CD4-positive, alpha-beta T cell treated with Interleukin-21 for 1 hour (primary cell): ENCODE measurements at places on chromosomes 16 and 17.

DNA sequence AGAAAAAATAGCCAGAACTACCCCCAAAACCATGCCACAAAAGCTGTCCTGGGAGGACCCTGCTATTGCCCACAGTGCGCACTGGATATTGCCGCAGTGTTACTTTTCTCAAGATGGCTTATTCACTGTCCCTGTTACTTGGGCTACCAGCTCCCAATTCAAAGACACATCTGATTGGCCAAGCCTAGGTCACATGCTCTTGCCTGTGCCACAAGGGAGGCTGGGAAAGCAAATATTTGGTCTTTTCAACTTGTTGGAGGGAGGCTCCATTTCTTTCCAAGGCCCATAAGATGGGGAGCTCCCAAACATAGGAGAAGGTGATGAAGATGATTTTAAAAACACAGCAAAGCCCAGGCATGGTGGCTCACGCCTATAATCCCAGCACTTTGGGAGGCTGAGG is 257.0 kb downstream of the SHISA9 start:
- no peak for DNase-seq

GRCh38 chr16:19911747-19912454 is 27.3 kb upstream of the GPRC5B start:
- no peak for DNase-seq

GRCh38 chr17:29124925-29125273 is 55.3 kb downstream of the MYO18A start:
- no peak for DNase-seq

GRCh38 chr16:4094127-4094773 is 22.0 kb downstream of the ADCY9 start:
- DNase-seq, result no peak

DNA sequence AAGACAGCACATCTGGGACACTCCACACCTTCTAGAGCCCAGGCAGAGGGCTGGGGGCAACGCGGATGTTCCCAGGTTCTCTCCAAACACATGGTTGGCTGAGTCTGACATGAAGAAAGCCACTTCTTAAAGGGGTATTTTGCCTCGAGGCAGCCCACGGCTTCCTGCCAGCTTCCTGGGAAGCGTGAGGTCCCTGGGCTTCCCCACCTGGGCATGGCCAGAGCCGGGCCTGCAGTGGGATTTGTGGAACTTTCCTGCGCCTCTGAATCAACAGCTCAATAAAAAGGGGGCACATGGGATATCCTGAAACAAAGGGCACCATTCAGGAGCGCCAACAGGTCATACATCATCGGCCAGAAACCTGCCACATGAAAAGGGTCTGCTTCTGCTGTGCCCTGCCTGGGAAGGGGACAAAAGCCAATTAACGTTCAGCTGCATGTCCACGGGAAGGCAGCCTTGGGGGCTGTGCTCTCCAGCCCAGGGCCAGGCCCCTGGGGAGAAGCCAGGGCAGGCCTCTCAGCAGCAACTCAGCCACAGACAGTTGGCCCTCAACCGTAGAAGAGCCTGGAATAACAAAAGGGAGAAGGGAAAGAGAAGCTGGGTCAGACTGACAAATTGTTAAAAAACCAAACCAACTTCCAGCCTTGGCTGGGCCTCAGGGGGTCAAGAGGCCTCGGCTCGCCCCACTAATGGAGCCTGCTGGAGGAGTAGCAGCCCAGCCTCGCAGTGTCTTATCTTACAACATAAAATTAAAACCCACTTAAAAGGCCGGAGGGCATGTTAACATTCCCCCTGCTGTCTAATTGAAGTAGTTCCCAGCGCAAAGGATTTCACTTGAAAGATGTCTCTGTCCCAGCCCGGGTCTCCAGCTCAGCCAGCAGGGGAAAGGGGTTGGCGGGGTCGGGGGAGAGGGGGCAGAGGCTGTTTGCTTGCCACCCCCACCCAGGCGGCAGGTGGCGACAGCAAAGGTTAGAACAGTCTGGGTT is 34.2 kb downstream of the TBX4 start:
- no peak for DNase-seq

DNA sequence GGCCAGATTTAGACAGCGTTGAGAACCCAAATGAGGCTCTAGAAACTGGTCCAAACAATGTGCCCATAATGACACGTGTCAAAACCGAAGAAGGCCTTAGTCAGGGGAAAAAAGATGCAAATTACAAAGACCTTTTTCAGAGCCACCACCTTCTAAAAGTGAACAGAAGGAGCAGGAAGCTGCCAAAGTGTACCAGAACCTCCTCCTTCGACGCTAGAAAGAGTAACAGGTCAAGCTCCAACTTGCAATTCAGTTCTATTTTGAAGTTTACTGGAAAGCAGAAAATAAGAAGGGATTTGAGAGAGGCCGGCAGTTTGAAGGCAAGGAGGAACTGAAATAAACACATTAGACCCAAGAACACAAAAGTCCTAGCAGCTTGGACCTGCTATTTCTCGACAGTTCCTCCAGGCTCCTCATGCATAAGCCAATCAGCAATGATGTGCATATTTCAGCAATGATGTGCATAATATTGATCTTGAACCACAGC is 61.8 kb downstream of the XYLT1 start:
- no peak for DNase-seq

DNA sequence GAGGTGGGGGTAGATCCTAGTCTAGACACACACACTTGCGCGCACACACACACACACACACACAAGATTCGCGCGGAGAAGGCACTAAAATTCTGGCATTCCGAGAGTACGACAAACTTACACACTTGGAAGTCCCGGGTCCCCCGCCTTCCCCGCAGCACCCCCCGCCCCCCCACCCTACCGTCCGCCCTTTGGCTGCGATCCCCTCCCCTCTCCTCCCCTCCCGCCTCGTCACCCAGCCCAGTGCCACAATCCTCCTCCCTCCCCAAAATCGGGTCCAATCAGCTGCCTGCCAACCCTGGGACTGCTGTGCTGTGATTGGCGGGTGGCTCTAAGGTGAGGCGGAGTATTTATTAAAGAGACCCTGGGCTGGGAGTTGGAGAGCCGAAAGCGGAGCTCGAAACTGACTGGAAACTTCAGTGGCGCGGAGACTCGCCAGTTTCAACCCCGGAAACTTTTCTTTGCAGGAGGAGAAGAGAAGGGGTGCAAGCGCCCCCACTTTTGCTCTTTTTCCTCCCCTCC is at the start of gene SOX9:
Gene SOX9, plus strand, starts transcription at position 379 of the 522 bp plus-strand sequence. CDS start 372 bp downstream, outside the sequence.
- no peak for DNase-seq

- no peak for DNase-seq
Measured at GRCh38 chr17:6381526-6382465, 53.1 kb downstream of the AIPL1 start.

- DNase-seq, result peak; percentile 68
Measured at GRCh38 chr17:78745407-78746088, 36.5 kb downstream of the CYTH1 start.

DNA sequence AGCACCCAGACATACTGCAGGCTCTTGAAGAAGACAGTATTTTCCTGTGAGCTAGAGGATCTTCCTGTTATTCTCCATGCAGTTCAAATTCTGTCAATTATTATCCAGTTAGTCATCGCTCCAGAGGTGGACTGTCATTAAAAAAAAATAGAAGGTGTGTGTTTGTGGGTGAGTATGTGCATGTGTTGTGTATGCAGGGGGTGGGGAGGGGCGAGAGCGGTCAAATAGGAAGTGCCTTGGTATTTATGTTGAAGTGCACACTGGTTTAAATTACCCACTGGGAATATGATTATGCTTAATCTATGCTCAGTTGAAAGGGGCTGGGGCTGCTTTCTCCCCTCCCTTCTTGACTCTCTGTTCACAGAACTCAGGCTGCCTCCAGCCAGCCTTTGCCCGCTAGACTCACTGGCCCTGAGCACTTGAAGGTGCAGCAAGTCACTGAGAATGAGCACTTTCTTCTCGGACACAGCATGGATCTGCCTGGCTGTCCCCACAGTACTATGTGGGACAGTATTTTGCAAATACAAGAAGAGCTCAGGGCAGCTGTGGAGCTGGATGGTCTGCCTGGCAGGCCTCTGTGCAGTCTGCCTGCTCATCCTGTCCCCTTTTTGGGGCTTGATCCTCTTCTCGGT is at the start of gene HSD17B2:
Gene HSD17B2, plus strand, starts transcription at position 273 of the 632 bp plus-strand sequence. Its CDS starts 172 bp downstream, at position 445.
- DNase-seq, result no peak

- no peak for DNase-seq
Measured at GRCh38 chr16:10040136-10041080, 141.8 kb downstream of the GRIN2A start.

GRCh38 chr16:81405702-81406113 is 38.9 kb upstream of the CMIP start:
- no peak for DNase-seq

DNA sequence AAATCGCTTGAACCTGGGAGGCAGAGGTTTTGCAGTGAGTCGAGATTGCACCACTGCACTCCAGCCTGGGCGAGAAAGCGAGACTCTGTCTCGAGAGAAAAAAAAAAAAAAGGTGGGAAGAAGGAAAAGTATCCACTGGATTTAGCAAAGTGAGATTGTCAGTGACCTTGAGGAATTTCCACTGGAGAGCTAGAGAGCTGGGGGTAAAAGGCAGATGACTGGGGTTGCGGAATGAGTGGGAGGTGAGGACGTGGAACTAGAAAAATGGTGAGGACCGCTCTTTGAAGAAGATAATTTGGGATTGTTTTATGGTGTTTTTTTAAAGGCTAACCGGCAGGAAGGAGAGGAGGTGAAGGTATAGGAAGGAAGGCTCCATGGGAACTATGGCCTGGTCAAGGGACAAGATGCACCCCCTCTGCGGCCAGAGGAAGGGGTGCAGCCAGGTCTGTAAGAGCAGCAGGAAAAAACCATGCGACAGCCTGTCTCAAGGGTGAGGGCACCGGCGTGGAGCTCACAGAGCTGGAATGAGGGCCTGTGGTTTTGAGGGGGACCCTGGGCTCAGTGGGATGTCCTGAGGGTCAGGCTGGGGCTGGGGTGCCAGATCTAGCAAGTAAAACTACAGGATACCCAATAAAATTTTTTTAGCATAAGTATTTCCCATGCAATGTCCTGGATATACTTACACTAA is 694 bp upstream of the MLST8 start:
- no peak for DNase-seq

- DNase-seq, result no peak
Measured at GRCh38 chr16:28858421-28858820, 5.2 kb upstream of the SH2B1 start.

GRCh38 chr17:75488693-75489510 is 26.4 kb downstream of the CASKIN2 start:
- DNase-seq, result no peak

- DNase-seq, result no peak
Measured at GRCh38 chr16:58461056-58461455, 38.9 kb upstream of the NDRG4 start.

GRCh38 chr17:73069841-73070240 is 22.6 kb downstream of the SLC39A11 start:
- no peak for DNase-seq

DNA sequence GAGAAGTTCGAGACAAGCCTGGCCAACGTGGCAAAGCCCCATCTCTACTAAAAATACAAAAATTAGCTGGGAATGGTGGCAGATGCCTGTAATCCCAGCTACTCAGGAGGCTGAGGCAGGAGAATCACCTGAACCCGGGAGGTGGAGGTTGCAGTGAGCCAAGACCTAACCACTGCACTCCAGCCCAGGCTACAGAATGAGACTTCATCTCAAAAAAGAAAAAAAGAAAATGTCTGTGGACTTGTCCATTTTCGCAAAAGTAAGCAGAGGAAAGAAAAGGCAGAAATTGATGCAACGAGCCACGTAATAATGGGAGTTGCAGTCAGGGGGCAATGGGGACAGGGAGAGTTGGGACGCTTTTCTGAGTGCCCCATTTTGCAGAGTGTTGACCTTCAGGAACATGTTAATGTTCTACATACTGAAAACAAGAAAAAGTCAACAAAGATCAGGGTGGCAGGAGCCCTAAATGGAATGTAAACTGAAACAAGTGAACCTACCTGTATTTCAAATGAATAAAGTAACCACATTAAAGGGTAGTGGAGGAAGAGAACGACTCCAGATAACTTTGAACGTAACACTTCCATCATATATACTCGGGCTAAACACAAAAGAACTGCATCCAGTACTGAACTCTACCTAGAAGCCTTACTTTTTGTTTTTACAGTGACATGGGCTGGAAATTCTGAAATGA is 76.4 kb downstream of the CNGB1 start:
- no peak for DNase-seq

DNA sequence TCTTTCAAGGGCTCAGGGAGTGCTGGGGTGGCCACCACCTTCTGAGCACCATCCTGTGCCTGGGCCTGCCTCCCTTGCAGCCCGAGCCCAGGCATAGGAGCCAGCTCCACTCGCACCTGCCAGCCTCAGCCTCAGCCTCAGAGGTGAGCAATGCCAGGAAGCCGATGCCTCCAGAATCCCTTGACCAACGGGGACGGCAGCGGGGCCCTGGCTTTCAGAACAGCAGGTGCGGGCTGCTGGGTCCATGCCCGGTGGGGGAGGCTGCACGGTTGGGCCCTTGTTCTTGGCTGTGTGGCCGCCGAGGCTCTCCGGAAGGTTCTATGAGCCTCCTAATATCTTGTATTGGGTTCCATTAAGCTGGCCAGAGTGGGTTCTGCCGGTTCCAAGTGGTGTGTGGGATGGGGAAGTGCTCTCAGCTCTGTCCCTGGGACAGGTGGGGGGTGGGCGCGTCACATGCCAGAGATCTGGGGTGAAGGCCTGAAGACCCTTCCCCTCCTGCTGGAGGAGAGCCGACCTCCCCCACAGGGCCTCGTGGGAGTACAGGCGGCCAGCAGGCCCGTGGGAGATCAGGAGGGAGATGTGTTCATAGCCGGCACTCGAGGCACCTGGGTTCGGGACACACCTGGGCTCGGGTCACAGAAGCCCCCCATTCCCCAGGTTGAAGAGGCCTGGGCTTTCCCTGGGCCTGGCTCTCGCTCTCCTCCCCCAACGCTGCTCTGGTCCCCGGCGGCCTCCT is 27.0 kb downstream of the NPTX1 start:
- DNase-seq, result no peak

GRCh38 chr17:57091186-57091618 is 6.2 kb downstream of the AKAP1 start:
- DNase-seq, result no peak

GRCh38 chr17:1560101-1560857 is 2.3 kb downstream of the PITPNA start:
- DNase-seq, result no peak

- DNase-seq, result peak; percentile 3
Measured at GRCh38 chr16:55499951-55500529, 8.8 kb upstream of the LPCAT2 start.

DNA sequence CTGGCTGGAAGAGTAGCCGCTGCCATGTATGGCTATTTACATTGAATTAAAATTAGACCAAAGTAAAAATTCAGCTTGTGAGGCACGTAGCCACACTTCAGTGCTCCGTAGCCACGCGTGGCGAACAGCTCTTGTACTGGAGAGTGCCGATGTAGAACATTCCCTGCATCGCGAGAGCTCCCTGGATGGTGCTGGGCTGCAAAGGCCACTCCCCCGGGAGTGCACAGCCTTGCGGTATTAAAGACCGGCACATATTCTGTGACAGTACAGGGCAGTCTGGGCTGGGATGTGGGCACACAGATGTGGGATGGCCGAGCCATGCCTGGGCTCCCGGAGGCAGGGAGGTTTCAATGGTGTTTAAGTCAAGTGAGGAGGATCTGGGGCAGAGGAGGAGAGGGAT is 102.2 kb downstream of the CMIP start:
- DNase-seq, result no peak
